ENCODE measurements at places on chromosomes 16 and 17. TPM values are rescaled to one million over a fixed set of nuclear protein-coding genes. Genes with fewer than 3 reads are reported as not detected.
A peak's percentile ranks its signal among the peaks of the same experiment; 100 is the strongest.

SPPL2C gene
- not detected for total RNA-seq

KRT27 gene
- total RNA-seq, result not detected

CDT1 gene
- total RNA-seq, result 0.92 TPM

USP22 gene
- 128 TPM for total RNA-seq

ZNF688 gene
- total RNA-seq, result 15.9 TPM

CBFA2T3 gene
- 1.5 TPM for total RNA-seq

GAS2L2 gene
- total RNA-seq, result 1.5 TPM

KIF19 gene
- 0.81 TPM for total RNA-seq

GRCh38 chr17:19331543-19332245 lies 30.8 kb downstream of the B9D1 start:
- ATAC-seq, result no peak

GRCh38 chr17:78803186-78803845 lies 21.2 kb upstream of the CYTH1 start:
- ATAC-seq, result no peak

GRCh38 chr16:64711596-64711995 lies 410.3 kb downstream of the CDH11 start:
- no peak for ATAC-seq

DNA sequence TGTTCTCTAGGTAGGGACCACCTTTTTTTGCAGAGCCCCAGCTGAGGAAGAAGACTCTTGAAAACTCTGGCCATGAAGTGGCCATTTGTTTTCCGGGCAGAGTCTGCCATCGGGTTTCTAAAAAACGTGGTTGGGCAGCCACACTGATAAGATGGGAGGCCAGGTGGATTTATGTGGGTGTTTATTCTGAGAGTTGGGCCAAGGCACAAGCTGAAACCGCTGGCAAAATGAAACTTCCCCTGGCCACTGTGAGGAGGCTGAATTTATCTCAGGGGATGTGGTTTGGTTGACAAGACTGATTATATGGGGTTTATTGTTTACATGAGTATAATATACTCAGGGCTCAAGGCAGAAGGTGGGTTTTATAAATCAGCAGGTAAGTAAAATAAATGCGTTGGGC lies 421.8 kb downstream of the UTP18 start:
- ATAC-seq, result no peak

DNA sequence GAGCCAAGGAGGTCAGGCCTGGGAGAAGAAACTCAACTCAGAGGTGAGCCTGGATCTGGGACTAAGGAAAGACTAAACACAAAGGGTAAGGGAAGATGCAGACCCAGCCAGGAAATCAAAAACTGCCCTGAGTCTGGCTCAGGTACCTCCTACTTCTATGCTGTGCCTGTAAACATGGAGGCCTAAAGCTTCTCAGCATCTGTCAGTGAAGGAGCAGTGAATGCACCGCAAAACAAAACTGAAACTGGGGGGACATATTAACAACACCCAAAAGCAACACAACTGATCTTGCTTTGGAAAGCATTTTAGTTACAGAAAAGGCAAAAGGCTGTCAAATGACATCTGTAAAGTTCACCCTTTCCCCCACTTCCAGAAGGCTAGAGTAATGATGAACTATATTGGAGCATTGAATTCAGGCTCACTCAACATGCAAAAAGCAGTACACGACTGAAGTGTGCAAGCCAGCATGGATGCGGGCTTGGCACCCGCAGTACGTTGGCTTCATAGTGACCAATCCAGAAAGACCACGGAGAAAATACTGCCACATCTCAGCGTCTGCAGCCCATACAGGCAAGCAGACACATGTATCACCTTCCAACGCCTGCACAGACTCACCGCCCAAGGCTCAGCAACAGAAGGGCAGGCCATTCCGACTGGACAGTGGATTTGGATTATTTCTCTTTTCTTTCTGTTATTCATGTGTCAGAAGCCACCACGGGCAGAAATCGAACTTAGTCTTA lies 3.8 kb downstream of the TBC1D16 start:
- ATAC-seq, result no peak

- no peak for ATAC-seq
These were observed 1.1 kb downstream of the KDM8 start for GRCh38 chr16:27204312-27204915.

DNA sequence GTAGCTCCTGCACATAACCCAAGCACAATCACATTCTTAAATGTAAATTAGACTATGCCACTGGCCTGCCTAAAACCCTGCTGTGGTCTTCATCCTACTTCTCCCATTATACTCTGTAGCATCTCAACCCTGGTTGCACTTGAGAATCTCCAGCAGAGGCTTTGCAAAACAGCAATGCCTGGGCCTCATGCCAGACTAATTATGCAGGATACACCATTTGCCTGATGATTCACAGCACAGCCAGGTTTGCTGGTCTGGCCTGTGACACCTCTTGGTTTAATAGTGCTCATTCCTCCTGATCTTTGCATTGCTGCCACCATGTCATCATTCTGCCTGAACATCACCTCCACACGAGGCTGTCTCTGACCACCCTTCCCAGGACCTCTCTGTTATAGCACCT lies 491.9 kb upstream of the TOM1L1 start:
- ATAC-seq, result no peak

- no peak for ATAC-seq
These were observed 10.8 kb downstream of the LYRM1 start for GRCh38 chr16:20911361-20911760.

DNA sequence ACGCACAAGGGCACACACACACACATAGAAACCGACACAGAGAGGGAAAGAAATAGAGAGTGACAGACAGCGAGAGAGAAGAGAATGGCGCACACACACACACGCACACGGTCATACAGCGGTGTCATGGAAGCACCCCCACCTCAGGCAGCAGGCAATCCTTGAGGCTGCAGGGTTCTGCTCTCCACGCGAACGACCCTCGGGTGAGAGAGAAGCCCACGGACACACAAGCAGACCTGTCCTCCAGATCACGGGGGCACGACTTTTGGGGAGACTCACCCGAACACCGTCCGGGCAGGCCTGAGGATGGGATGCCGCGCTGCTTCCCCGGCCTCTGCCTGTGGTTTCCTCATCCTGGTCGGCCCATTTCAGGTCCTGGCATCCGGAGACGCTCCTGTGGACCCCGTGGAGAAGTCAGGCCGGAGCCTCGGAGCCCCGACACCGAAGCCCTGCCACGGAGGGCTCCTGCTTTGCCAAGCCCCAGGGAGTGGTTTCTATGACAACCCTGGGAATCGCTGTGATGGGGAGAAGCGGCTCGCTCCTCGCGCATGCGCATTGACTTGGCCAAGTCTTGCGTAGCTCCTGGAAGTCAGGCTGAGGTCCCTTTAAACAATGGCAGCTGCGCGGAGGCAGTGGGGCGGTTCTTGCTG lies 118.2 kb upstream of the KCNJ18 start:
- ATAC-seq, result peak; percentile 74

- ATAC-seq, result peak; percentile 64
These were observed at the start of gene PLD6 for GRCh38 chr17:17206124-17206912. PLD6 (minus strand) TSS chr17:17206333; CDS start chr17:17206286, 47 bp downstream.

DNA sequence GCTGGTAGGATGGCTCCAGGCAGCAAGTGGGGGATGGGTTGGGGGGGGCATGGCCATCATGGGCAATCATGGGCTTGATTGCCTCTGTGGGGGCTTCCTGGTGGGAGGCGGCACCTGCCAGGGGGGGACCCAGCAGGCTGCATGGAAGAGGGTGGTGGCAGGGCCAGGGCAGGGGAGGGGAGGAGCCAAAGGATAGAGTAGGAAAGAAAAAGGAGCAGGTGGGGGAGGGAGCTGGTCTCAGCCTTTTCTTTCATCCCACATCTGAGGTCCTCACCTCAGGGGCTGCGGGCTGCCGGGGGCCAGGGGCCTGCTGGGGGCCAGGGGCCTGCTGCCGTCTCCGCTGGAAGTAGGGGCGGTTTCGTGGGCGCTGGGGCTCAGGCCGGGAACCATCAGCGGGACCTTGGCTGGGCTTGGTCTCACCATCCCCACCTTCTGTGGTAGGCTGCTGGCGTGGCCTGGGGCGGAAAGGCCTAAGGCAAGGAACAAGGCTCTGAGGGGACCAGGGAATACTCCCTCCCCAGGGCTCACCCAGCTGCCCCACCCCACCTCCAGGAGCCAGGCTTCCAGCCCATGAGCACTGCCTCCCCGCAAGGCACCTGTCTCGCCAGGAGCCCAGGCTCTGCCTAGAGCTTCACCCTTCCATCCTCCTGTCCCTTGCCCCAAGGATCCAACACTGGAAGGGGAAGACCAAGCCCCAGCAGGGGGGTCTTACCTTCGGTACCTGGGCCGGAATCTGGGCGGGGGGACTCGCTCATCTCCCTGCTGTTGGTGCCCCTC lies 5.0 kb downstream of the YBX2 start:
- ATAC-seq, result peak; percentile 6

GRCh38 chr16:67884-68789 lies 4.3 kb downstream of the RHBDF1 start:
- ATAC-seq, result peak; percentile 7

DNA sequence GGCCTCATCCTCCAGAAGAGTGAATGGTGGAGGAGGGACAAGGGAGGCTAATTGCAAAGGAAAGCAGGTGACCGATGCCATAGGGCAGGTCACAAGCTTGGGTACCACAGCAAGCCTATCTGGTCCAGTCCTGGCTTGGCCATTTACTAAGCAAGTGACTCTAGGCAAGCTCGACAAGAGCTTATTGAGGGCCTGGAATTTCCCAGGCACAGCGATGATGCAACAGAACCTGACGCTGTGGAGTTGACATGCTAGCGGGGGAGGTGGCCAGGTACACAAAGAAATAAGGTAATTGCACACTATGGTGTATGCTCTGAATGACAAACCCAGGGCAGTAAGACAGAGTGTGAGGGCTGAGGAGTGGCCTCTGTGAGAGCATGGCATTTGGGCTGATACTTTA lies 98.5 kb downstream of the PGS1 start:
- no peak for ATAC-seq

DNA sequence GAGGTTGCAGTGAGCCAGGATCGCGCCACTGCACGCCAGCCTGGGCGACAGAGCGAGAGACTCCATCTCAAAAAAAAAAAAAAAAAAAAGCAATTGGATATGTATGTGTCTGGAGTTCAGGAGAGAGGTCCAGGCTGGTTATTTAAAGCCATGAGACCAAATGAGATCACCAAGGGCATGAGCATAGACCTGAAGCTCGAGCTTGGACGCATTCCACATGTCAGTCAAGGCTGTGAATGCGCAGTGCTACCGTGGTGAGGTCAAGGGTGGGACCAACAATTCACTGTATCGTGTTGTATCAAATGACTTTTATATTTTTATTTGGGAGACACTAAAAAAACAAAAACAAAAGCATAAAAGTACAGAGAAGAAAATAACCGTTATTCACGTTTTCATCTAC lies 29.1 kb upstream of the SPNS2 start:
- ATAC-seq, result no peak

- ATAC-seq, result peak; percentile 6
These were observed 643 bp downstream of the HSDL1 start for GRCh38 chr16:84144209-84144858.

- no peak for ATAC-seq
These were observed 7.4 kb upstream of the PSMC3IP start for GRCh38 chr17:42584880-42585279.

- no peak for ATAC-seq
These were observed 224.9 kb downstream of the GSG1L start for GRCh38 chr16:27838536-27839175.

All from gastroesophageal sphincter (tissue), 4 donors.